ENCODE measurements at places on chromosomes 3 and 15.

DNA sequence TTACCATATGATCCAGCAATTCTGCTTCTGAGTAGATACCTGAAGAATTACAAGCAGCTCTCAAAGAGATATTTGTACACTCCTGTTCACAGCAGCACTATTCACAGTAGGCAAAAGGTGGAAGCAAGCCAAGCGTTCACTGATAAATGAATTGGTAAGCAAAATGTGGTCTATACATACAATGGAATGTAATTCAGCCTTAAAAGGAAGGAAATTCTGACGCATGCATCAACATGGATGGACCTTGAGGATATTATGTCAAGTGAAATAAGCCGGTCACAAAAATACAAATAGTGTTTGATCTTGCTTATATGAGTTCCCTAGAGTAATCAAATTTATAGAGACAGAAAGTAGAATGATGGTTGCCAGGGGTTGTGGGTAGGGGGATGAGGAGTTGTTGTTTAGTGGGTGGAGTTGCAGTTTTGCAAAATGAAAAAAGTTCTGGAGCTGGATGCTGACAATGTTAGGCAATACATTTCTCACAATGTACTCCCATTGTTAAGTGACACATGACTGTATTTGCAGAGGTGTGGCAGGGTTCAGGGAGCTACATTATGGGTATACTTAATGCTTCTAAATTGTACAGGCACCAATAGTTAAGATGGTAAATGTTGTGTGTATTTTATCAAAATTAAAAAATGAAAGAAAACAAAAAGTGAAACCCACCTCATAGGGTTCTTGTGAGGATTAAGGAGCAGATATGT is 26.7 kb downstream of the SLC6A1 start:
- no peak for DNase-seq

DNA sequence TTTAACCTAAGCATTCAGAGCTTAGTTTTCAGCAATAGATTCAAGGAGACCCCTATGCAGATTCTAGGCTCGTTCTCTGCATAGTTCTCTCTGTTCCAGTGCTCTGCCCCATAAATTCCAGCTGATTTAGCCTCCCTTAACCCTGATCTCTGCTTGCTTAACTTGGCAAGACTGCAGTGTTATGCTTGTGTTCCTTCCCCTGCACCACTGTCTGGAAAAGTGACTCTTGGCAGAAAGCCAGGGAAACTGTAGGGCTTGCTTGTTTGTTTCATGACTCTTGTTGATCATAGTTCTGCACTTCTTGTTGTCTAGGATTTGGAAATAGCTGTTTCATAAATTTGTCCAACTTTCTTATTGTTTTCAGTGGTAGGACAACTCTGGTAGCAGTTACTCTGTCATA is 40.1 kb downstream of the ANAPC13 start:
- DNase-seq = no peak

DNA sequence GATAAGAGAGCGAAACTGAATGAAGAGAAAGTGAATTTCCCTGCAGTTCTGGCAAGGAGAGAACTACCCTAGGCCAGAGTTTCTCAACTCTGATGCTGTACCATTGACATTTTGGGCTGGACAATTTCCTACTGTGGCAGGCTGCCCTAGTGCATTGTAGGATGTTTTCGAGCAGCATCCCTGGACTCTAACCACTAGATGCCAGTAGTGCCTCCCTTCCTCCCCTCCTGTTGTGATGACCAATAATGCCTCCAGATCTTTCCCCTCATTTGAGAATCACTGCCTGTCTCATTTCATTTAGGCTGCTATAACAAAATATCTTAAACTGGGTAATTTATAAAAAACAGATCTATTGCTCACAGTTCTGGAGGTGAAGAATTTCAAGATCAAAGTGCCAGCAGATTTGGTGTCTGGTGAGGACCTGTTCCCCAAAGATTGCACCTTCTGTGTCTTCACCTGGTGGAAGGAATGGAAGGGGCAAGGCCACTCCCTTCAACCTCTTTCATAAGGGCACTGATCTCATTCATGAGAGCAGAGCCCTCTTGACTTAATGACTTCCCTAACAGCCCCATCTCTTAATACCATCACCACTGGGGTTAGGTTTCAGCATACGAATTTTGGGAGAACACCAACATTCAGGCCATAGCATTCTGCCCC is 188.9 kb upstream of the MEIS2 start:
- no peak for DNase-seq

- no peak for DNase-seq
Measured at GRCh38 chr15:63894662-63894949, 60.9 kb upstream of the HERC1 start.

- DNase-seq = no peak
Measured at GRCh38 chr15:35874260-35874905, 328.4 kb upstream of the DPH6 start.

- no peak for DNase-seq
Measured at GRCh38 chr3:153666991-153667740, 454.0 kb upstream of the ARHGEF26 start.

GRCh38 chr3:30113906-30114305 is 492.5 kb upstream of the TGFBR2 start:
- no peak for DNase-seq

GRCh38 chr3:150912501-150912900 is 7.3 kb upstream of the MINDY4B start:
- no peak for DNase-seq

DNA sequence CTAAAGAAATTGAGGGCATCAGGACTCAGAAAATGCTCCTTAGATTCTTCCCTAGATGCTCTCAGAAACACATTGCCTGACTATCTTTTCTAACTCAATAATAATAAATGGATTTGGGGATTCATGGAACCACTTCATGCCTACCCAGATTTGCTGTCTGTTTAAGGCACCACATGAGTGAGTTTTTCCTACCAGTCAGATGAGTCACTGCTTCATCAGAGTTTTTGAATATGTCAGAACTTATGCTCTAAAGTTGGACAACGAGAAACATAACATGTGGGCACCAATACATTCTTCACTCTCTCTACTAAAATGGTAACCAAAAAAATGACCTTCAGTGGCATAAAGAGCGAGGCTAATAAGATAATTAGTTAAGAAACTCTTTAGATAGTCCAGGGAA is 1135.1 kb downstream of the TUSC7 start:
- no peak for DNase-seq

DNA sequence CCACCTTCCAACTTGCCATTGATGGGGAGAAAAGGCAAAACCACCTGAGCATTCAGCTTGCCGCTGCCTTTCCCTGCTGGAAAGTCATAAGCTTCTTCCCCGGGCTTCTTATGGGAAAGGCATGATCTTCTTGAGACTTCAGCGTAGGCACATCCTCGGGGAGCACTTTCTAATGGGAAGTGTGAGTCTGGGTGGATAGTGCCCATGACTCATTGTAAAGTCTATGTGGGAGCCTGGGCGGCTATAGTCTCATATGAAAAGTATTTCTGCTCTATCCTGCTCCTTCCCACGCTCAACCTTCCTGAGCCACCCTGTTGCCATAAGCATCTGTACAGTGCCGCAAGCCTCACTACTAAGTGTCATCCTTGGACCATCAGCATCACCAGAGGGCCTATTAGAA is 309.9 kb upstream of the THBS1 start:
- no peak for DNase-seq

DNA sequence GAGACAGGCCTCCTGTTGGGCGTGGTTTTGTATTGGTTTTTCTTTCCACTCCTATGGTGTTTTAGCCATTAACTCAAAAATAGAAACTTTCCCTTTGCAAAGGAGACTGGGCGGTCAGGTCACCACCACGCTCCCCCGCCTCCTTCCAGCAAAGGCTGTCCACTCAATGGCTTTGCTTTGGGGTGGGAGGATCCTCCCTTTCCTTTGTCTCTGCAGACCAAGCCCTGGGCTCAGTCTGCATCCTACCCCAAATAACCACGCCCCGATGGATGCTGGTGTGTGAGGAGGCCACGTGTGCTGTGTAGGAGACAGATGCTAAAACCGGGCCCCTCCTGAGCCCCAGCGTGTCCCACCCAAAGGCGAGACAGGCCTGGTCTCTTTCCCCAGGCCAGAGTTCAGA is 68.5 kb downstream of the GRIP2 start:
- DNase-seq = no peak

DNA sequence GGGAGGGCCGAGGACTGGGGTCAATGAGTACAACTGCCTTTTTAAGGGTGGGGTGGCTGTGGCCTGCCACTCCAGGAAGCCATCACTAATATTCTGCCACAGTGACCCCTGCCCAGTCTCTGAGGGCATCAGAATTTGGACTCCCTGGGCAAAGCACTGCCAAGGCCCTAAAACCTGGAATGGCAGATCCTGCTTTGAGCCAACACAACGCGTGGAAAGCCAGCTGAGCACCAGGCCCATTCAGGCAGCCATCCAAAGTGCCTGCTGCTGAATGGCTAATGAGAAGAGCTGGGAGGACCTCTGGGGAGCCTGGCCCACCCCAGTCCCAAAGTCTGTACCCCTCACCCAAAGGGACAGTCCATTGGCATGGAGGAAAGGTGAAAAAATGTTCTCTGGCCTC is 5.0 kb downstream of the TWF2 start:
- DNase-seq = no peak

GRCh38 chr3:125163739-125164601 is 48.6 kb downstream of the SLC12A8 start:
- no peak for DNase-seq

DNA sequence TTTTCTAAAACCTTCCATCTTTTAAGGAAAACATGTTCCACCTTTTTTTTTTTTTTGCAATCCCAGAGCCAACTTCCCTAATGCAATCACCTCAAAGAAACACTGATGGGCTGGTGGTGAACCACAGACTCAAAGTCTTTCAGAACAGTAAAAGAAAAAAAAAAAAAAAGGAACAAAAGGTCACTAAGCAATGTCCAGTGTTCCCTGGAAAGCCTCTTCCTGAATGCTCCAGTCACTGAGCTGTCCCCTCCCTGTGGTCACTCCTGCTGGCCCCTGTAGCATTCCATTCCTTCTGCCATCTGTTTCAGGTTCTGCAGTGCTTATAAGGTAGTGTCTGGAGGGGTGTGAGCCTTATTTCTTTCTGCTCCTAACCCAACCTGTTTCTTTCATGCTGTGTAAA is 53.3 kb downstream of the AAGAB start:
- no peak for DNase-seq

DNA sequence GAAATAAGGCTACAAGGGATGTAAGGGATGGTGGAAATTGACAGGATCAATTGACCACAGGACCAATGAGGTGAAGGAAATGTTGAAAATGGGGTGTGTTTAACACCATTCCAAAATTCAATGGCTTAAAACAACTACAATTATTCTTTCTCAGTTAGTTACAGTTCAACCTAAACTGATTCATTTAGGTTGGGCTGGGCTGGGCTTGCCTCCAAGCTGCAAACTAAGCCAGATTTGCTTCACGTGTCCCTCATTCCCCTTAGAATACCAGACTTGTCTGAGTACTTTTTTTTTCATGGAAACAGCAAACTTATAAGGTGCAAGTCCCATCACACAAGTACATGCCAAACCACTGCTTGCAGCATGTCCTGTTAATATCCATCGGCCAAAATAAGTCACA is 280.1 kb downstream of the NEK10 start:
- DNase-seq = no peak

DNA sequence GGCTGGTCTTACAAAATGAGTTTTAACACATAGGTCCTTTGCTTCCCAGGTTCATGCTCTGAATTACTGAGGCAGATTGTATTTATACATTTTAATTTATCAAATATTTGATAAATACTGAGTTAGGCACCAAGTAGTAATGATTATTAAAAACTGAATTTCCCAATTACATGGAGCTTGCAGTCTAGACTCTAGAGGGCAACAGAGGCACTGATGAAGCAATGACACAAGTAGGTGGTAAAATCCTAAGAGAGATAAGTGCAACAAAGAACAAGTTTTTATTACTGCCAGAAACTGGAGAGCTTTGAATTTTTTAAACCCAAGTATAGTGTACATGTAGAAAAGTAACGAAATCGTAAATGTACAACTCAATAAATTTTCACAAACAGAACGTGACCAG is 406.2 kb upstream of the RARB start:
- DNase-seq = no peak

- no peak for DNase-seq
Measured at GRCh38 chr3:181892848-181893247, 181.1 kb downstream of the SOX2 start.

- DNase-seq = no peak
Measured at GRCh38 chr3:30503446-30503845, 103.0 kb upstream of the TGFBR2 start.

GRCh38 chr3:124263168-124263567 is 271.2 kb upstream of the ROPN1 start:
- DNase-seq = no peak

GRCh38 chr3:119681279-119681678 is 4.1 kb upstream of the COX17 start:
- DNase-seq = no peak

DNA sequence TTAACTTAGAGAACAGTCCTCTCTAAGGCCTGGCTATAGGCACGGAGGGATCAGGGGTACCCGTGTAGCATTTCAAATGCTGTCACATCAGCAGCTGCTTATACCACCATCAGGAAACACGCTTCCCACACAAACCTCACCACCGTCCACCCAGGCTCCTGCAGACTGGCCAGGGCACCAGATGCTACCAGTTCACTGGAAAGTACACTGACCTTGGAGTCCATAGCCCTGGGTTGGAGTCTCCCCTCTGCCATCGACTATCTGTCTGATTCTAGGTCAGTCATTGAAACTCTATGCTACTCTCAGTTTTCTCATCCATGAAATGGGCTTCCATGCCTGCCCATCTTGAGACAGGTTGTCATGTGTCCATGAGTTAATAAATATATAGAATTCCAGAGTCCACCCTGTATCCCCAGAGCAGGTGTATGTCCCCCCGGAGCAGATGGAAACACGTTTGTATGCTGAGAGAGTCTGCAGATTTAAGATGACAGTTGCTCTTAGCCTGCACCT is 156.0 kb upstream of the SMAD3 start:
- no peak for DNase-seq

DNA sequence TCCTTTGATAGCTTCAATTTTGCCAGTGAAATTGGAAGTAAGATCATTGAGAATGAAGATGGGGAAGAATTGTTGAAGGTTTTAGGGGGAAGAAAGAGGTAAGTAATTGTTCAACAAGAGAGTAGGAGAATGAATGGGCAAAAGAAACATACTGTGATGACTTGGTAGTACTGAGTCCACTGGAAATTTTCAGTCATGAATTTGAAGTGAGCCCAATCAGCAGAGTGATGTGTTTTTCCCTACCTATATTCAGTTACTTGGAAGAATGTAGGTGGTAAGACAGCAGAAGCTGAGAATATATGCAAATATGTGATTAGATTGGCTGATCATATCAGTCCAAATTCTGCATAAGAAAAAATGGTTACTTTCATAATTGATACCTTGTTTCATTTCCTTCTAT is 569.6 kb downstream of the AGBL1 start:
- no peak for DNase-seq

DNA sequence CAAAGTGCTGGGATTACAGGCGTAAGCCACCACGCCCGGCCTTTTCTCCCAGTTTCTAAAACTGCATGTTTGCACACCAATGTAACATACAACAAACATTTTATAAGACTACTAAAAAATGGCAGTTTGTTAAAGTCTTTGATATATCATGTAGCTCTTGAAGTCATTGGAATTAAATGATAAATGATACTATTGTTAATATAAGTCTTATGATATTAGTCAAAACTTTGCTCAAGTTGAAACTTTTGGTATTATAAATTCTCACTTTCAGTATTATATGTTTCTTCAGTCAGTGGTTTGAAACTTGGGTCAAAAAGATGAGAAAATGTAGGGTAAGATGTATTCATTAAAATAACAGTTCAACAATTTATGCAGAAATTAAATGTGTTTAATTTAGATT is 117.6 kb upstream of the TBL1XR1 start:
- no peak for DNase-seq

Measured in stimulated activated CD4-positive, alpha-beta T cell treated with anti-CD3 and anti-CD28 coated beads, Interleukin-4, amount 100 ng/mL, for 1 hour (primary cell).